Central memory CD8-positive, alpha-beta T cell (primary cell): ENCODE measurements at places on chromosomes 3 and 15.

- no peaks in the 10 kb centered on the region for H3K27me3 ChIP-seq
- DNase-seq, result no peak
- H3K4me1 ChIP-seq, result peaks cover 39% of the 10 kb centered on the region
Measured at GRCh38 chr3:170180079-170180907, 1.2 kb downstream of the PHC3 start.

- H3K4me1 ChIP-seq, result no peaks in the 10 kb centered on the region
- H3K36me3 ChIP-seq, result no peaks in the 10 kb centered on the region
- H3K4me3 ChIP-seq, result no peak overlapping the region
- H3K27me3 ChIP-seq, result peaks cover 44% of the 10 kb centered on the region
- no peak for DNase-seq
Measured at GRCh38 chr3:194731506-194732073, 45.9 kb downstream of the FAM43A start.

- H3K27ac ChIP-seq, result no peak overlapping the region
- peak overlapping the region; percentile 60 for H3K4me3 ChIP-seq
- peaks cover 2% of the 10 kb centered on the region for H3K36me3 ChIP-seq
- H3K27me3 ChIP-seq, result peaks cover 76% of the 10 kb centered on the region
- no peak for DNase-seq
Measured at GRCh38 chr15:82646250-82647044, 716 bp downstream of the CPEB1 start.

GRCh38 chr15:88717382-88718031 lies 78.7 kb downstream of the ISG20 start:
- no peak overlapping the region for H3K27ac ChIP-seq
- peaks cover 77% of the 10 kb centered on the region for H3K27me3 ChIP-seq
- no peaks in the 10 kb centered on the region for H3K4me1 ChIP-seq
- no peak overlapping the region for H3K4me3 ChIP-seq

- peaks cover 22% of the 10 kb centered on the region for H3K4me1 ChIP-seq
- DNase-seq, result no peak
- peaks cover 9% of the 10 kb centered on the region for H3K36me3 ChIP-seq
- H3K27ac ChIP-seq, result no peak overlapping the region
Measured at GRCh38 chr3:134527037-134527436, 41.2 kb downstream of the CEP63 start.
